ENCODE measurements at places on chromosomes 12 and 14. TPM values are rescaled to one million over a fixed set of nuclear protein-coding genes. Genes with fewer than 3 reads are reported as not detected.

Gene ESPL1
- 76.3 TPM for total RNA-seq

Gene RPGRIP1
- not detected for total RNA-seq

Gene RPS6KL1
- total RNA-seq: 1.1 TPM

Gene NR2C1
- total RNA-seq: 36.9 TPM

Gene ASCL1
- not detected for total RNA-seq

Gene RTL1
- total RNA-seq: not detected

Gene SLC8A3
- 0.09 TPM for total RNA-seq

Gene APOF
- not detected for total RNA-seq

Gene PIK3C2G
- total RNA-seq: not detected

Gene FITM1
- 2.2 TPM for total RNA-seq

Gene TMCC3
- not detected for total RNA-seq

Gene FAIM2
- 0.78 TPM for total RNA-seq

Gene PLXNC1
- total RNA-seq: 3.1 TPM

DNA sequence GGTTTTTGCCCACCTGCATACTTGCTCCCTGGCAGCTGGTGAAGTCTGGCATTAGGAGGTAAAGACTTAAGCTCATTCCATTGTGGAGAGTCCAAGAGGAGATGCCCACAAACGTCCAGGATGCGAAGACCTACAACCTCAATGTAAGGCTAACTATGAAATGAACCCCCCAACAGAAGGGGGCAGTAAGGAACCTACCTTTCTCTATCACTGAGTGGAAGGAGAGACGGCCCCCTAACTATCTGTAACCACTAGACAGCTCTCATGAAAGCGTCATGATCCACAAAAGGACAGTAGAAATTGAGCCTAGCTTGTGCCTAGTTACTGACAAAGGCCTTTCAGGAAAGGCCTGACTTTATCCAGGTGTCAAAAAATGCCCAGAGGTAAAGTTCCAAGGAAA is 55.3 kb downstream of the ZFYVE21 start:
- DNase-seq: no peak

GRCh38 chr12:54428050-54429013 is 9.3 kb upstream of the ITGA5 start:
- DNase-seq: no peak

DNA sequence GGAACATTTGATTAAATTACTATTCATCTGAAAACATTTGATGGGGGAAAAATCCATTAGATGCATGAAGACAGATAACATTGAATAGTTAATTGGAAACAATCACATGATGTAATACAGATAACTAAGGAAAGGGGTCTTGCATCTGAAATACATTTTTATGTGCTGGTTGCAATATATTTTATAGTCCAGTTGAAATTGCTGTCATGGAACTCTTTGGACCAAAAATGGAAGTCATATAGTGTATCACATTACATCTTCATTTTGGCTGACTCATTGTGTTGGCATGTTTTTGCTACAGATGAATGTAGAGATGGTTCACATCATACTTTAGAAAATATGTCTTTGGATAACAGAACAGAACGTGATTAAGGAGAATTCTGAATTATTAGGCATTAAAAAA is 43.0 kb upstream of the GNPNAT1 start:
- DNase-seq: no peak

GRCh38 chr14:57732463-57733285 is 133.2 kb downstream of the SLC35F4 start:
- no peak for DNase-seq

DNA sequence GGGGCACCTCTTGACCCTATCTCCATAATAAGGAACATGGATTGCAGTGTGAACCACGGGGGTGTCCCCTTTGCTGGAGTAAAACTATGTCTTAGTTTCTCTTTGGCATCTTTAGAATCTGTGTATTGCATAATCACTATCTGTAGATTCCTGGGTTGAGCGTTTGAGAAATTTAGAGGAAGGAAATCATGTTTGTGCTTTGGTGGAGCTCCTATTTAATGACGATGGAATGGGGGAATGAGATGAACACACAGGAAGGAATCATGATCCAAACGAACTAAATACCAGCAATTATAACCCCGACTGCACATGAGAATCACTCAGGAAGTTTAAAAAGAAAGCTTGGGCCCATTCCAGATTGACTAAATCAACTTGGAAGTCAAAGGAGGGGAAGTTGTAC is 1.3 kb upstream of the MYG1 start:
- no peak for DNase-seq

GRCh38 chr12:110134691-110135411 is 10.7 kb downstream of the IFT81 start:
- DNase-seq: no peak

DNA sequence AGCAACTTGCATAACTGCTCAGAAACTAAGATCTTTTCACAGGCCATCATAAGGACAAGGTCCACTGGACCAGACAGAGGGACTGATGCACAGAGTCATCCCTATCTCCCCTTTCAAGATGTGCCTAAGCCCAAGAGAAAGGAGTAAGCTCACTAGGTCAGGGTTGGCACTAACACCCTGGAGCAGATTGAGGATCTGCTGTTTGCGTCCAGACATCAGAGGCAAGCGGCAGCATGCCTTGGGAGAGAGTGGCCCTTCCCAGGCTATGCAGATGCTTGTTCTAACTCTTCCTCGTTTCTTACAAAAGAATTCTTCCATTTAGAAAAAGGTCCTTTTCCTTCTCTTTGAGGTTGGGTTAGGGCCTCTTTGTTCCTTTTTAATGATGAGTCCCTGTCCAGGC is 187.2 kb downstream of the KCNA5 start:
- no peak for DNase-seq

- DNase-seq: no peak
Measured at GRCh38 chr14:90321891-90322290, 9.8 kb downstream of the NRDE2 start.

- no peak for DNase-seq
Measured at GRCh38 chr14:59565087-59565486, 11.5 kb downstream of the CCDC175 start.

DNA sequence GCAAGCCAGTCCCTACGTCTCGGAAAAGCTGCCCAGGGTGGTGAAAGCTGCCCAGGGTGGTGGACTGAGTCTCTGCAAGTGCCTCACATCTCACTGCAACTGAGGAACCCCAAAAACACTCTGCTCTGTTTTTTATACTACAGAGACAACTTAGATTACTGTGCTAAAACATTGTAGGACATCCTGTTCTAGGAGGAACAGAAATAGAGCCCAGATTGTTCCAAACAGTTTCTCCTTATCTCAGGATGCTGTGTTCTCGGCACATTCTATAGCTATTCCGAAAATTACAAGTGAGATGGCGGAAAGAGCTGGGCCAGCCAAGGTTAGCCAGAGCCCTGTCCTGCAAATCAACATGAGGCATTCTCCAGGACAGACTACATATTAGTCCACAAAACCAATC is 138.7 kb downstream of the LRIG3 start:
- no peak for DNase-seq

GRCh38 chr14:103772078-103772712 is 56.6 kb downstream of the ZFYVE21 start:
- DNase-seq: no peak

DNA sequence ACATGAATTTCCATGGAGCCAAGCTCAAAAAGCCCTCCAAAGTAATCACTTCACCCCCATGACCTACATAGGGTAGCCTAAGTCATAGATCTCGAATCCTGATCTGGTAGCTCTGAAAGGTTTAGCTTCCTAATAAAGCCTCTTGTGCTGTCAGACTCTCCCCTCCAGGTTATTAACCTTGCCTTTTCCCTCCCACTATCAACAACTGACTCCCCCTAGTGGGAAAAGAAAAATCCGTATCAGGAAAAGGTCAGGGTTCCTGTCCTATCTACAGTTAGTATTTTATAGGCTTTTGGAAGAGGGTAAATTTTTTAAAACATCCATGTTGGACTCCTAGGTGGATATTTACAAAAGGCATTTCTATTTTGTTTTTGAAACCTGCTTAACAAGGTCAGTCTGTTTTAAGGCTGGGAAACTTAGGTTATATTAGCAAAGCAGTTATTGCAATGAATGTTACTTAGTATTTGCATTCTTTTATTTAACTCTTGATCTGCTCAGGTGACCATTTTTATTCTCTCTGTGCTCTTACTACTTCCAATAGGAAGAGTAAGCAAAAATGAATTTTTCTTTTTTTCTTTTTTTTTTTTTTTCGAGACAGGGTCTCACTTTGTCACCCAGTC is 8.0 kb downstream of the YY1 start:
- DNase-seq: no peak

- no peak for DNase-seq
Measured at GRCh38 chr14:20971705-20972021, 16.4 kb downstream of the RNASE2 start.

- no peak for DNase-seq
Measured at GRCh38 chr14:91841065-91841464, 26.3 kb downstream of the TC2N start.

DNA sequence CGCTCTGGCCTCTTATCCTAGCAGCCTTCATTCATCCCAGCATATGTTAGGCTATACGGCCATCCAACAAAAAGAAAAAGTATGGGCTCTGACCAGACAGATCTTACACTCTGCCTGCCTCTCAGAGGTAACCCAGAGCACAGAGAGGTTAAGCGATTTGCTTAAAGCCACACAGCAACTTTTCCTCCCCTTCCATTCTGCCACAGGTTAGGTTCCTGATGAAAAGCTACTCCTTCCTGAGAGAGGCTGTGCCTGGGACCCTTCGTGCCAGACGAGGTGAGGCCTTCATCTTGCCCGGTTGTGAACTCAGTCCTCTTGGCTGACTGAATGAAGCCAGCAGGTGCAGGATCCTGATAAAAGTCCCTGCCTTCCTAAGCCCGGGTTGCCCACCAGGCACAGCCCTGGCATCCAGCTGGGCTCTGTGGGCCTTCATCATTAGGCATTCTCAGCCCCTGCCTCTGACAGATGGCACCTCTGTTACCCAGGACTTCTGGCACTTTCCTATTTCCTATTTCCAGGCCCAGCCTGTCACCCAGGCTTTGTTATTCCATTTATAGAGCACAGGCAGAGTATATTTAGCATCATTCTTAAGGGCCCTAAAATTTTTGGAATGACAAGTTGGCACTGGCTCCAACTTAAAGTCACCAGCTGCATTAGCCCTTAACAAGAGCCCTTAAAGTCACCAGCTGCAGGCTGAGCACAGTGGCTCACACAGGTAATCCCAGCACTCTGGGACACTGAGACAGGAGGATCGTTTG is 12.8 kb downstream of the SOAT2 start:
- no peak for DNase-seq

- no peak for DNase-seq
Measured at GRCh38 chr12:47458279-47458678, 247.6 kb downstream of the RPAP3 start.

DNA sequence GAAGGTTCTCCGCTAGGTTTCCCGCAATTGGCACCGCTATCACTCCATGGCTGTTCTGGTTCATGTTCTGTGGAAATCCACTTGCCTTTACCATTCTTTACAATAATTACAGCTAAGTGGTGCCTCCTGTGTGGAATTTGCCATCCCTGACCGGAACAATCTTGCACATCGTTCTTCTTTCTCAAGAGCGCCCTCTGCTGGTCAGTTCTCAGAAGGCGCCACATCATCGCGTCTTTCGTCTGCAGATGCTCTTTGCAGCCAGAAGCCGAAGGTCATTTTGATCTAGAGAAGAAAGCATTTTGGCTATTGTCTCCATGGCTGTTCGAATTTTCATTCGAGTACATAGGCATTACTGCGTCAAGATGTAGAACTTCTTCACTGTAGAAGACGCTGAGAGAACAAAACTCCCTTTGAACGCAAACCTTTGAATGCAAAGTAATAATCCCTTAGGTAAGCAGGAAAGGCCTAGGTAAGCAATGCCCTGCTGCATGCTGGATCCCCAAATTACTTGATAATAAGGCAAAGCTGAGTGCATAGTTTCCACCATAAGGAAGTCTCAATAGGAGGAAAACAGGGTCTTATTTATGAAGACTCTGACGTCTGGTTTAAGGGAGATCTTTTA is 10.1 kb upstream of the RTRAF start:
- DNase-seq: peak; percentile 87

DNA sequence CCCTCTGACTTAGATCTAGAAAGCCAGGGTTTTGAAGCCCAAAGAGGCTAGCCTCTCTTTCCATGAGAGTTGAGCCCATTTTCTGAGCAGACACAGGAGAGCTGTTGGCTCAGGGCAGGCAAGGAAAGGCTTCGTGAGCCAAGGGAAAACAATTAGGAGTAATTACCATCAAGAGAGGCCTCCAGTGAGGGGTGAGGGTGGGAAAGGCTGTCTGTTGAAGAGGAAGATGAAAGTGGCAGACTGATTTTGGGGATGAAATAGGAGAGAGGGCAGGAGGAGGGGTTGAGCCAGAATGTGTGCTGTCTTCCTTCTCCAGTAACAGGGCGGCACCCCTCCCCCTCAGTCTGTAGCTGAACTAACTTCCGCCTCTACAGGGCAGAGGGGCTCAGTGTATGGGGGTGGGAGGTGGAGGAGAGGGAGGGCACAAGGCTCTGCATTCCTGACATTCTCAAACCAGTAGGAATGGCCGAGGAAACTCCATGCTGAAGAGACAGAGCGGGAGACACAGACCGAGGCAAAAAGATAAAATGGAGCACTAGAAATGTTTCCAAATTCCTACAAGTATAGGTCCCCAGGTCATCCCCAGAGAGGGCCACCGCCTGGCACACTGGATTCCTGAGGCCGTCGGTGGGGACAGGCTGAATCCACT is 33.1 kb upstream of the COL2A1 start:
- no peak for DNase-seq

DNA sequence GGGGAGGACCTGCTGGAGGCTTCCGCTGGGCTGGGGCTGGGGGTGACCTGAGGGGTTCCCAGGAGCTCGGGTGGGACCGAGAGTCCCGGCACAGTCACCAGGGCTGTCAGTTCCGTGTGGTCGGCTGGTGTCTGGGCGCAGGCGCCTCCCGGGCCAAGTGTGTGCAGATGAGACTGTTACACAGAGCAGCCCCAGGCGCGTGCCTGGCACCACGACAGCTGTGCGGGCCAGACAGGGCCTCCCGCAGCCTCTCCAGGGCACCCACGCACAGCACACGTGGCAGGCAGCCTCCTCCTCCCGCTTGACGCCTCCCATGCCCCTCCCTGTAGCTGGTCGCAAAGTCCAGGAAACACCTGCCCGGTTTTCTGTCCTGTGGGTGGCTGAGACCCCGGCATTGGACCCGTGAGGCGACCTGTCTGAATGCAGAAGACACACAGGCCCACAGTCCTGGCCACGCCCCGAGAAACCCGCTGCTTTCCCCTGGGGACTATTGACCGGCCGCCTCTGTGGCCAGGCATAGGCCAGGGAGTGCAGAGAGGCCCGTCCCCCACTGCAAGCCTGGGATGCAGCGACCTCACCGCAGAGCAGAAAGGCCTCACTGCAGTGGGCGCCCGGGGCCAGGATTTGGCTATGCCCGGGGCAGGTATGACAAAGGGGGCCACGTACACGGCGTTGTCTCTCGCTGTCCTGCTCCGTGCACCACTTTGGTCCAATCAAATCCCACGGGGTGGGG is 12.1 kb upstream of the GALNT9 start:
- DNase-seq: no peak

DNA sequence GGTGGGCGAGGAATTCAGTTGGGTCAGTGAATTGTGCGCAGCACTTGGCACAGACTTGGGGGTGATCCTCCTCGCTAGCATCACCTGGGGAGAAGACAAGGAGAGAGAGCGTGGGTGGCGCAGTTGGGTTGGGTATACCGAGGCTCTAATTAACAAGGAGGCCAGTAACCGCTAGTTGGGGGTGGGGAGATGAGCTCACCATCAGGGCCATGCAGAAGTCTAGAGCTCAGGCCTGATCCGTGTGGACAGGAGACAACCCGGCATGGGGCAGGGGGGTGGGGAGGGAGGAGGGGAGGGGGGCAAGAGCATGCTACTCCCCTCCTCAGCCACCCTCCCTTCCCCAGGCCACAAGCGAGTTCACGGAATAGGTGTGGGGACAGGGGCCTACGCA is 580 bp downstream of the SALL2 start:
- DNase-seq: no peak

- DNase-seq: no peak
Measured at GRCh38 chr12:50615907-50616296, 111.1 kb downstream of the DIP2B start.

GRCh38 chr12:88529531-88530488 is 50.5 kb downstream of the KITLG start:
- DNase-seq: no peak

All from activated naive CD4-positive, alpha-beta T cell treated with anti-CD3 and anti-CD28 coated beads, Interleukin-2, amount 50 U/mL, for 72 hours (primary cell).